Stimulated activated CD4-positive, alpha-beta T cell treated with anti-CD3 and anti-CD28 coated beads, Interleukin-4, amount 100 ng/mL, for 24 hours (primary cell): ENCODE measurements at places on chromosomes 7 and 10.

DNA sequence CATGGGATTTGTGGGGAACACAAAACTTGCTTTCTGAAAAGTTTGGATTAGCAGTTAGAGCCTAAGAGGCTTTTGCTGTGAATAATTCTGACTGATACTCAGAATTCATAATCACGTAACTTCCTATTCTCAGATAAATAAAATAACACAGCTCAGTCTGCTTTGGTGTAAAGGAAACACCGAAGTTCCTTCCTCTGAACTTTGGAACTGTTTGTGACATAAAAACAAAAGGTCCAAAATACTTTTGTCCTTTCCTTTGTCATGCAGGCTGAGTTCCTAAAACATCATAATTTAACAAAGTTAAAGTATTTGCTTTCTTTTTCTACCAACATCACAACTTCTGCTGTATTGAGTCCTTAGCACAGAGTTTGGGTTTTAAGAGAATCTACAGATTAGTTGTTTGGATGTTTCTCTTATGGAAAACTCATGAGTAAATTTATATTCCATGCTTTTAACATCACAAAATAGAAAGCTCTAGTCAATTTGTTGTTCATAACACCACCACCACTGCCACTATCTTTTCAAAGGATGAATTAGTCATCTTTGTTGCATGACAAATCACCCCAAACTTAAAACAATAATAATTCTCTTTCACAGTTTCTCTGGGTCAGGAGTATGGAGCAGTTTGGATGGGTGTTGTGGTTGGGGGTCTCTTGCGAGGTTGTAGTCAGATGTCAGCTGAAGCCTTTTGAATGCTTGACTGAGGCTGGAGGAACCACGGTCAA is 123.4 kb downstream of the REEP3 start:
- DNase-seq = no peak

DNA sequence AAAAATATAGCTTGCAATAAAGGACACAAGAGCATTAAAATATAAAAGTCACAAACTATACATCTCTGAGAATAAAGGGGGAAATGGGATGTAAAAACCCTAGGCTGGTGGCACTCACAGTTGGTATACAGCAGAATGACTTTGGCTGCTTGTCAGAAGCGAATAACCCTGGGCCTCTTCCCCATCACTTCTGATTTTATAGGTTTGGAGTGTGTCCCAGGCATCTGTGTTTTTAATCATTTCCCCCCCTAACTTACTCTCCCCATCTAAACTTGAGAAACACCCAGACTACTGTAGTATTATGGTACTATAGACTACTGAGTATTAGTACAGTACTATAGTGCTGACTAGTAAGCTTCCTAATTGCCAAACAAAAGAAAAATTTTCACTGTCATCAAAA is 1.8 kb upstream of the RPA3 start:
- no peak for DNase-seq

- DNase-seq = no peak
Measured at GRCh38 chr7:86947929-86948328, 111.5 kb downstream of the ELAPOR2 start.

DNA sequence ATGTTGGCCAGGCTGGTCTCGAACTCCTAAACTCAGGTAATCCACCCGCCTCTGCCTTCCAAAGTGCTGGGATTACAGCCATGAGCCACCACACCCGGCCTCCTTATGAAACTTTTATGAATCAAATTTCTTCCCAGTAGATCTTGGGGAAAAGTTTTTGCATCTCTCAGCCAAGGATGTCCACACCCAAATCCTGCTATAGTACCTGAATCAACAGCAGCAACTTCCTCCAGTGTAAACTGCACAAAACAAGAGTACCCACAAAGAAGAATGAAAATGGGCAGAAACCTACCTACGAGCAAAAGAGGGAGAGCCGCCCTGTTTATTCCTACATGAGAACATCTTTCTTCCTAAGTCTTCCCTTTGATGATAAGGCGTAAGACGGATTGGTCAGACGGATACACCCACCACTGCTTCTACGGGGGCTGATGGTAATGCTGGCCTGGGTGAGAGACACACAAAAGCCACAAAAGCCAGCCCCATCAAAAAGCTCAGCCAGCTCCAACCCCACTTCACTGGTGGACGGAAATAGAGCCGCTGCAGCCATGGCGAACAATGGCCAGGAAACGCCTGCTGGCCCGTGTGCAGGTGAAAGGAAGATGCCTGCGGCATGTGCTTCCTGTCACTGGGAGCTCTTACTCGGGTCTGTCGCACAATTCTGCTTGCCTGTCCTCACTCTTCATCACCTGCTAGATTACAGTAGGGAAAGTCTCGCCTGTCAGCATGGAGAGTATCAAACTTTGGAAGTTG is 10.4 kb downstream of the JCAD start:
- DNase-seq = no peak

- DNase-seq = no peak
Measured at GRCh38 chr7:11182736-11183135, 209.1 kb downstream of the PHF14 start.

DNA sequence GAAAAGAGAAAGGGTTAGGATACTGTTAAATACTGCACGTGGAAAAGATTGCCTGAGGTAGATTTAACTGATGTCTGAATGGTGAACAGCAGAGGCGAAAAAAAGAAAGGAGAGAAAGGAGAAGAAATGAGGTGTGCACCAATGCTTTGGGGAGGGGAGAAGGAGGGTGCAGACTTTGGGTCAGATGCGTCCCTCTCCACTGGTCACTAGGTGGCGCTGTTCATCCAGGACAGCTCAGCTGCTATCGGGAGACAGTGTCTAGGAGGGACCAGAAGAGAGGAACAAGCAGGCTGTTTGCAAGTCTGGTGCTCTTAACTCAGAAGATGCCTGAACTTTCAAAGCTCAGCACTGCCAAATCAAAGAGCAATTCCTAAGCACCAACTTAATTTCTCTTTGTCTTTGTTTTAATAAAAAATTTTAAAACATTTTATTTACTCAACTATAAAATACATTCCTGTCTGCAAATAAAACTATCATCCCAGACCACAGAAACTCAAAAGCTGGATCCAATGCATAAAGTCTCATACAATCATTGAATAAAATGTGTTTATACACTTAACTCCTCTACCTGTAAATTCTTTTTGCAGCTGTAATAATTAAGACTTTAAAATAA is 83.9 kb upstream of the PDLIM1 start:
- peak; percentile 59 for DNase-seq

DNA sequence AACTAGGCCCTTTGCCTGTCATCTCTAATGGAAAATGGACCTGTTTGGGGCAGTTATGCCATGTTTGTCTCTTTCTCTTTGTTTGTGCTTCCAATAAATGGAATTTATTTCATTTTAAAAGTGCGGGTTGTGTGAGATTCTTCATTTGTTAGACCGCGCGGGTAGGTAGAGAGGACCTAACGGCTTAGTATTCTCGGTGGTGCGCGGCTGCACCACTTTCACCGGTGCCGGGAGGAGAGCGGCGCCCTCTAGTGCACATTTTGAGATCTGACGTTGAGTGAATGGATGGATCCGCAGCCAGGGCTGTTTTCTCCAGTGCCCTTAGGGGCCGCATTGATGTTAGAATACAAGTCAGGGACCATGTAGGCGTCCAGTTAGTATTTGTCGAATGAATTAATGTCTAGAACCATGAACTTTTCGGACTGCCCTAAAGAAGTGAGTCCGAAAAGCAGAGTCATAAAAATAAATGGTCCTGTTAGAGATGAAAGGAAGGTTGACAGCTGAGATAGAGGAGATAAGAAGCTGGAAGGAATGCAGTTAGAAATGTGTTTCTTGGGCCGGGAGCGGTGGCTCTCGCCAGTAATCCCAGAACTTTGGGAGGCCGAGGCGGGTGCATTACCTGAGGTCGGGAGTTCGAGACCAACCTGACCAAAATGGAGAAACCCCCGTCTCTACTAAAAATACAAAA is 29.3 kb upstream of the GIMAP8 start:
- peak; percentile 90 for DNase-seq

GRCh38 chr10:91144961-91145360 is 75.5 kb upstream of the PCGF5 start:
- DNase-seq = no peak

- DNase-seq = no peak
Measured at GRCh38 chr10:543131-543530, 146.3 kb downstream of the DIP2C start.

- no peak for DNase-seq
Measured at GRCh38 chr7:1719913-1720312, 49.8 kb downstream of the ELFN1 start.

GRCh38 chr7:47621979-47622561 is 40.2 kb upstream of the TNS3 start:
- no peak for DNase-seq

DNA sequence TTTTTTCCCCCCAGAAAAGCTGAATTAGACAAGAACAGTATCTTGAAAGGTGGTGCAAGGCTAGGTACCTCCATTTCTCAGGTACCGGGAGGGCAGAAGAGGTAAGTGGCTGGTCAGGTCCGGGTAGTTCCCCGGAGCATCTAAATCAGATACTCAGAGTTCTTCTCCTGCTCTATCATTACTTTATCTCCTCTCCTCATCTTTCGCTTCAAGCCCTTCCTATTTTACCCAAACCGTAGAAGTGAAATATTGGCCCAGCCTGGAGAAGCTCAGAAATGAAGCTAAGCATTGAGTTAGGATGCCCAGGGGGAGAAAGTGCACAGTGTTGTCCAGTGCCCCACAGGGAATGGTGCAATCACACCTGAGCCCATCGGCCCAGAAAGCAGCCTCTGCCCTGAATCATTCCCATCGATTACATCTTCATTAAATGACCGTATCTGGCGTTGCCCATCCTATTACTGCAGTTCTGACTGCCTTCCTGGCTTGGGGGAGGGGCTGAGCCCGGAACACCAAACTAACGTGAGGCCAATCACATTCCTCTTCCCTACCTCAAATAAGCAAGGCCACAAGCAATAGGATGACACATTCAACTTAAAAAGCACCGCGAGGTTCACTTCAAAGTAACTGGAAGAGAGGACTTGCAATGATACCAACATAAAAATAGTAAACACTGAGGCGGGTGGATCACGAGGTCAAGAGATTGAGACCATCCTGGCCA is 116.5 kb downstream of the PRPF18 start:
- no peak for DNase-seq

DNA sequence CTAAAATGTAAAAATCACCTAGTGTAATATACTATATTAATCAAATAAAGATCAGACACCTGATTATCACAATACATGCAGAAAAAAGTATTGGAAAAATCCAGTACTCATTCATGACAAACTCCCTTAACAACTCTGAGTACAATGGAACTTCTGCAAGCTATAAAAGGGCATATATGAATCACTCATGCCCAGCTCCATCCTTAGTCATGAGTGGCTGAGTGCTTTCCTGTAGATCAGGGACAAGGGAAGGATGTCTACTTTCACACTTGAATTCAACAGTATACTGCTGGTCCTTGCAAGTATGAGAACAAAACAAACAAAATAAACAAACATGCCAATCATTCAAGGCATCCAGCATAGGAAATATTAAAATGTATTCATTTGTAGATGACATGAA is 116.5 kb downstream of the ADARB2 start:
- DNase-seq = no peak

DNA sequence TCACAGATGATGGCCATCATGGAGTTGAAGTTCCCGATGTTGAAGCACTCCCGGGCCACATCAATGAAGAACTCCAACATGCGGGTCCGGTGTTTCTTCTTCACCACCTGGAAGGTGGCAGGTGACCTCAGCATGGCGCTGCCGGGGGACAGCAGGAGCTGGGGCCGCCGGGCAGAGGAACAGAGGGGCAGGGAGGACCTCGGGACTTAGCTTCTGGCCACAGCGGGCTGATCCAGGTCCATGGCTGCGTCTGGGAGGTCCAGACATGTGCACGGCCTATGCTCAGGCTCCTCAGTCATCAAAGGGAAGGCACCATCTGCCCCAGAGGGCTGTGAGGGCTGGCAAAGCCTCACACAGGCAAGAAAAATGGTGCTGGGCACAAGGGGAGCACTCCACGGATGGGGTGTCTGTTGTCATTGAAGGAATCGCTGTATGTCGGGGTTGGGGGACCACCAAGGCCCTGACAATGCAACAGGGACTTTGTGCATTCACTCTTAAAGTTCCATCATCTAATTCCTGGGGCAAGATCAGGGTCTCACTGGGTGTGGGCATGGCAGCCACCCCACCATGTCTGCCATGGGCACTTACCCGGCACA is 60.9 kb downstream of the CSGALNACT2 start:
- no peak for DNase-seq

DNA sequence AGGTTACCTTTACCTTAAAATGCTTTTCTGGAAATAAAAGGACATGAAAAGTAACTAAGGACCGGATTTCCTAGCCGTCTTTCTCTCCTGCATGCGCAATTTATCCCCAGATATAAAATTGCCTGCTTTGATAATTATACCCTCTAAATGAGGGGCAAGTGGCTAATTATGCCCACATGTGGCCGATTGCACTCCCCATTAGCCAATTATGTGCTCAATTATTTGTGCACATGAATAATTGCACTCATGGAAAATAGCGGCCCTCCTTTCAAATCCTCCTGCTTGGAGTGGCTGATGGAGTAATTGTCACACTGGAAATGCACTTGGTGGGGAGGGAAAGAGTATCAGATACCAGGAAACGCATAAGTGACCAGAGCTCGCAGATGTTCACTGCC is 66.4 kb upstream of the ATRNL1 start:
- DNase-seq = no peak

GRCh38 chr10:79947083-79947415 is 1.9 kb downstream of the SFTPD start:
- no peak for DNase-seq

GRCh38 chr10:14772399-14772798 is 2.3 kb downstream of the FAM107B start:
- DNase-seq = no peak

DNA sequence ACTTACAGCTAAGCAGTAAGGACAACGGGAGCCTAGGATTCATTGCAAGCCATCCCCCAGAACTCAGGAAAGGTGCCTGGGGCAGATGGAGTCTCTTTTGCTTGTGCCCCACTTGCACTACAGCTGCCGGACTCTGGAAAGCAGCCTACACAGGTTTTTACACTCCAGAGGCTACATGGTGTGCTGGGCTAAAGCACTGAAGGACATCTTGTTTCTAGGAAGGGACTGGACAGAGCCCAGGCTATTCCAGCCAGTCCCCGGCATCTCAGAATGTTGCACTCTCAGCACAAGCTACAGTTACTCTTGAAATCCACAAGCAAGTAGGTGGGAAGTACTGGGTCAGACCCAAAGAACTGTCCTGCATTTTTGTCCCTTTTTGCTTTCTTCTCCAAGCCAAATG is 333.1 kb downstream of the TNS3 start:
- no peak for DNase-seq

DNA sequence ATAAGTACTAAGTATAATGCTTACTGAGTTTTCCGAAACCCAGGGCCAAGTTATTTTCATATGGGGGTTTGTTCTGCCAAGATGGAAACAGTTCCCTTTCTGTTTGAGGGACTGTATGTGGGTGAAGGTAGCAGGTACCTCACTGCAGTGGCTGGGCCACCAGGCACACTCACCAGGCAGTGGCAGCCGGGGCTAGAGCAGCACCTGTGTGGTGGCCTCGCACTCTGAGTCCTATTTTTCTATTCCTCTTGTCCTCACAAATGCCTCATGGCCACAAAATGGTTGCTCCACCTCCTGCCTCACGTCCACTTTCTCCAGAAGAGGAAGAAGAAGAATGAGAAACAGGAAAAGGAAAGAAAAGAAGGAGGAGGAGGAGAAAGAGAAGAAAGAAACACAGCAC is 167.3 kb upstream of the SHH start:
- DNase-seq = no peak
